Thoracic aorta (tissue), 2 donors: ENCODE measurements at places on chromosomes 2 and 18. TPM values are rescaled to one million over a fixed set of nuclear protein-coding genes. Genes with fewer than 3 reads are reported as not detected.

Gene HOXD12
- not detected for total RNA-seq

Gene PIEZO2
- total RNA-seq = 10.3 TPM

Gene IL1R2
- total RNA-seq = 18.3 TPM

Gene SCYGR4
- not detected for total RNA-seq

Gene SPTBN1
- 524 TPM for total RNA-seq

Gene UGT1A3
- not detected for total RNA-seq

Gene DAPL1
- not detected for total RNA-seq

Gene DCDC2C
- total RNA-seq = 13.1 TPM

Gene EGR4
- not detected for total RNA-seq

Gene SULT1C3
- not detected for total RNA-seq

Gene ZSWIM2
- total RNA-seq = not detected

DNA sequence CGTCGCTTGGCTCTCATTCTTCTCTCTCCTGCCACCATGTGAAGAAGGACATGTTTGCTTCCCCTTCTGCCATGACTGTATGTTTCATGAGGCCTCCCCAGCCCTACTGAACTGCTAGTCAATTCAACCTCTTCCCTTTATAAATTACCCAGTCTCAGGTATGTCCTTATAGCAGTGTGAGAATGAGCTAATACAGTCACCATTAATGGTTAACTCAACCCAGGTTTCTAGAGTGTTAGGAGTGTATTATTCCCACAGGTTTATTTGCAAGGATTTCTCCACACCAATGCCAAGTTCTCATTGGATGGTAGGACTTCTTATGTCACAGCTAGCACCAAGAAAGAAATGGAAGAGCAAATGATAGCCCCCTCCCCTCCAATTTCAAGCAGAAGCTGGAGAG, 71.9 kb downstream of the DYNAP start:
- DNase-seq = no peak

DNA sequence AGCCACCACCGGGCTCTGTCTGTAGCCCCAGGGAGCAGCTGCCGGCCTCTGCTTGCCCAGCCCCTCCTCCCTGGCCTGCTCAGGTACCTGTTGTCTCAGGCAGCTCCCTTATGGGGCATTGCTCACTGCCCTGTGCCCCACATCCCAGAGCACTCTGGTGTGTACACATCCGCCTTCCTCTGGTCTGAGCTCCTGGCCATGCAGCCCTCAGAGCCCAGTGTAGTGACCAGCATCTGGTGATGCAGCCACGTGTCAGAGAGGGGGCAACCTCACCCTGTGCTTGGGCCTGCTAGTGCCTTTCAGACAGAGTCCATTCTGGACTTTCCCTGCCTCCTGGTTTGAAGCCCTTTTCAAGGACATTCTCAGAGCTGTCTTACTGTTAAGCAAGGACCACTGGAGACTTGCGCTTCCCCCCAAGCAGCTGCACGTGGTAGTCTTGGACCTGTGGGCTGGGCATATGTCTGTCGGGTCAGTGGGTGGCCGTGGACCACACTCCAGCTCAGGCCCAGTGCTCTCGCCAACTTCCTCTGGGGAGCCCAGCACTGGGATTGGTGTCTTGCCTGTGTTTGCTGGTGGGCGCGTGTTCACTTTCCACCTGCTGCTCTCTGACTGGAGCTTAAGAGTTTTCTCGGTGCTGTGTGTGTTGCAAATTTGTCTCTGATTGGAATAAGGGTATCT, 30.7 kb downstream of the DGKD start:
- DNase-seq = no peak

DNA sequence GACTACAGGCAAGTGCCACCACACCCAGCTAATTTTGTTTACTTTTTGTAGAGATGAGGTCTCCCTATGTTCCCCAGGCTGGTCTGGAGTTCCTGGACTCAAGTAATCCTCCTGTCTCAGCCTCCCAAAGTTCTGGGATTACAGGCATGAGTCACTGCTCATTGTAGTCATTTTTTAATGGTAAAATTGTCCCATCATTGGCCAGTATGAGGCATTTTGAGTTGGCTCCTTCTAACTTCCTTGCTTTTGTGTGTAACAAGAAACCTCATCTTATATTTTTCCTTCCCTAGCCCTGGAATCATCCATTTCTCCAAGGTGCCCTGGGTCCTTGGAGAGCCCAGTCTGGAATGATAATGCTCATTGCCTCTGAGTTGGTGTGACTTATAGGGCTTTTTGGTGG, 148.5 kb downstream of the INHBB start:
- no peak for DNase-seq

- no peak for DNase-seq
Observed at GRCh38 chr2:22579341-22579740, 805.6 kb upstream of the KLHL29 start.

DNA sequence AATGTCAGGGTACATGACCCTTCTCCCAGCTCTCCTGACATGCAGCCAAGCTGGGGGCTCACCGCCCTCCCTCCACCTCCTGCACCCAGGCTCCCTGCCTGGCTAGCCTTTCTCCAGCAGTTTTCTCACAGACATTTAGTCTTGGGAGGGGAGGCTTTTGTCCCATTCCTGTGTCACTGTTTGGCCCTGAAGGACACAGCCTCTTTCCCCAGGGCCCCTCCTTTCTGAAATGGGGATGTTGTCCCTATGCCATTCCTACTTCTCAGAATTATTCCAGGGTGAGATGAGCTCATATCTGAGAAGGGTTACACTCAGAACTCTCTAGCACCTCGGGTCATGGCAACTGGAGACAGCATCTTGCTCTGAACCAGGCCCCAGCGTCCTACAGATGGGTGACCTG, 47.3 kb upstream of the MRPL33 start:
- no peak for DNase-seq

DNA sequence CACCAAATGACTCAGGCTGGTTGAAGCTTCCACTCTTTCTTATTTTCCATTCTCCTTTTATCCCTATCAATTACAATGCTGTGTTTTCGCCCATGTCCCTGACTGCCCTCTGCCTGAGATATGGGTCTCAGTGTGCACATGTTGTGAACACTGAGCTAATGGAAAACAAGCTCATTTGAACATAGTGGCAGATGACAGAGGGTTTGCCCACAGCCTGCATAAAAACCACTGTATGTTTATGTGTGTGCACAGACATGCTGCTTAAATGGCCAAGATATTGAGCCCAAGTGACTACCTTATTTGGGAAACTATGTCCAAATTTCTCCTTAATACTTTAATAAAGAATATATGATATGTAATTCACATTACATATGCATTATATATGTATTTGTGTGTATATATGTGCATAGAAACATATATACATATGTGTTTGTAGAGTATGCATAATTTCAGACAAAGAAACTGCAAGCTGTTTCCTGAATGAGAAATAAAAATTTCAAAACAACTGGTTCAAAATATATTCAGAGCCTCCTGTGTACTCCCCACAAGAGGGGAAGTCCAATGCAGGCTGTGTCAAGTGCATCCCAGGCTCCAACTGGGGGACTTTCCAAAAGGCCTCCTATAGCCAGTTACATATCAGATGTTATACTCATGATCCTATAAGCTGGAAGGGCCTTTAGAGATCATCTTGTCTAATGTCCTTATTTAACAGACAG, 92.7 kb upstream of the CD302 start:
- DNase-seq = no peak

GRCh38 chr2:79740879-79741443, 228.1 kb downstream of the CTNNA2 start:
- DNase-seq = no peak

GRCh38 chr18:41466436-41467160, 488.4 kb upstream of the PIK3C3 start:
- DNase-seq = no peak

GRCh38 chr2:176111309-176111663, 4.2 kb downstream of the HOXD11 start:
- DNase-seq = no peak

DNA sequence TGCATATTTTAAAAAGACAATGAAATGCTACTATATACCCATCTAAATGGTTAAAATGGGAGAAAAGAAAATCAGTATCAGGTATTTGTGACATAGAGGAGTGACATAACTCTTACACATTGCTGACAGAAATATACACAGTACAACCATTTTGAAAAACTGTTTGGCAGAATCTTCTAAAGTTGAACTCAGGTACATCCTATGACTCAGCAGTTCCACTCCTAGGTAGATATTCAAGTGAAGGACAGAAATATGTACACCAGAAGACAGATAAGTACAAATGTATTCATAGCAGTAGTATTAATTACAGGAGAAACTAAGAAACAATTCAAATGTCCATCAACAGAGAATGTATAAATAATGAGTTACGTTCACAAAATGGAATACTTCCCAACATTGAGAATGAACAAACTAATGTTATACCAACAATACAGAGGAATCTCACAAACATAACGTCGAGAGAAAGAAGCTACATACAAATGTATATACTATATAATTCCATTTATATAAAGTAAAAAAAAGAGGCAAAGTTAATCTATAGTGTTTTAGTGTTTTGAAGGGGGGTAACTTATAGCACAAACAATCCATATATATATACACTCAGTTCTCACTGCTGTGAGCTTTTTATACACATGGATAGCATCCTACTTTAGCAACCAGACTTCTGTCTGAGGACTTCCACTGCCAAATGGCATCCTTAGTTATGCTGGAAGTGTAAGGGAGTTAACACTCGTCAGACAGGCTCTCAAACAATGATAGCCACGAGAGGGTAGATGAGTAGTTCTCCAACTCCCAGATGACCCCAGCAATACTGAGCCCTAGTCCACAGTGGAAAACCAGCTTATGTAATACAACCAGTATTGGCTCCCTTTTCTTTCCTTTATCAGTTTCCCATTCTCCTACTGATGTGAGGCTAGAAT, 172.5 kb downstream of the NBAS start:
- DNase-seq = no peak

DNA sequence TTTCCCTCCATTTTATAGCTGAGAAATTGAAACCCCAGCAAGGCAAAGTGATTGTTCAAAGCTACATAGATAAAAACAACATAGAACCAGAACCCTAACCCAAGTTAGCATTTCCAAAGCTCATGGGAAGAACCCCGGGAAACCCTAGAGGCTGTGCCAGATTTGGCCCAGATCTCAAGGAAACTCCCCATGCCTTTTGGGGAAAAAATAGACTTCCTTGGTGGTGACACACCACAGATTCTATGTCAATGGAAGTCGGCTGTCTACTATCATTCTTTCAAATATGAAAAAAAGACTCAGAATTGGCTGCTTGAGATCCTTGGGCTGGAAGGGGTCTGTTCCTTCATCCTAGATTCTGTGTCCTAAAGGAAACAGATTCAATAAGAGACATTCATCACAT, 8.4 kb downstream of the COL6A3 start:
- no peak for DNase-seq
